ENCODE measurements at places on chromosomes 6 and 20.
A peak's percentile ranks its signal among the peaks of the same experiment; 100 is the strongest.

DNA sequence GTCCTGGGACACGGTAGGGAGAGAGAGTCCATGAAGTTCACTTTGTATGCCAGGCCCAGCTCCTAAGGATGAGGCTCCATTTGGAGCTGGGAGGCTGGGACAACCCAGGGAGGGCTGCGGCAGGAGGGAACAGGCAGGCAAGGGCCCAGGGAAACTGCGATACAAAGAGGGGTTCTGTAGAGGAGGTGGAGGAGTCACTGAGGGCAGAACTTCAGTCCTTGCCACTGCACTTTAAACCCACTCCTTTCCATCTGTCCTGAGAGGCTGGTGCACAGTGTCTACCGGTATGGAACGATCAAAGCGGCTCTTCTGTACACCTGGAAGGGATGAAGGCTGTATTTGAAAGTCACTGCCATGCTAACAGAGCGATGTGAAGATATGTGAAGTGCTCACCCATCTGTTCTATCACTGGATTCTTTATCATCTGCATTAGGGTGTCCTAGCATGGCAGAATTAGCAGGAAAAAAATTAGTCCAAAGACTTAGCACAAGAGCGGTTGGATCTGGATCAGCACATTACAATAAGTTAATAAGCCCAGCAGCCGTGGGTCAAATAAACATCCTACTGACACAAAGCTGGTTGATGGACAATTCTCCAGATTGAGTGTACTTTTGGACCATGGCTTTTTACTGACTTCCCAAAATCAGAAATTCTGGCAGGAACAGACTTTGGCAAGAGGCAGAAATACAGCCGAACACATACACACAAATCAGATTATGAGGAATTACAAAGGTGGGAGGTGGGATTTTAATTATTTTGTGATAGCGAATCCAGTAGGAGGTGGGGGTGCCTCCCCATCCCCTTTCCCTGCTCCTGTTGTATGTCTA is 20.9 kb upstream of the ZFAND3 start:
- no peak for DNase-seq

DNA sequence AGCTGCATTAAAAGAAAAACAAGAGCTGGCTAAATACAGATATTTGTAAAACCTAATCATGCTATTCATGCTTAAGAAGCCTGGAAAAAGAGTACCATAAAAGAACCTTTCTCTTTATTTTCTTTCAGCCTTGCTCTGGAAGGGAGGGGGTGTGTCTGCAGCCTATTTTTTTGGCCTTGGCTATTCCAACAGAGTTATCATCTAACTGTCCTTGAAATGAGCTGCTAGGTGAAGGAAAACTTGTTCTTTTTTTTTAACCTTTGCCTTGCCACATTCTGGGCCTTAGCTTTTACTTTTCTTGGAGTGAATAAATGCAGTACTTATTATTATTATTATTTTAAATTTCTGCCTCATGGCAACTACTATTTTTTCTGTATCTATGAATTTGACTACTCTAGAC is 224.9 kb upstream of the SYNCRIP start:
- DNase-seq: no peak

DNA sequence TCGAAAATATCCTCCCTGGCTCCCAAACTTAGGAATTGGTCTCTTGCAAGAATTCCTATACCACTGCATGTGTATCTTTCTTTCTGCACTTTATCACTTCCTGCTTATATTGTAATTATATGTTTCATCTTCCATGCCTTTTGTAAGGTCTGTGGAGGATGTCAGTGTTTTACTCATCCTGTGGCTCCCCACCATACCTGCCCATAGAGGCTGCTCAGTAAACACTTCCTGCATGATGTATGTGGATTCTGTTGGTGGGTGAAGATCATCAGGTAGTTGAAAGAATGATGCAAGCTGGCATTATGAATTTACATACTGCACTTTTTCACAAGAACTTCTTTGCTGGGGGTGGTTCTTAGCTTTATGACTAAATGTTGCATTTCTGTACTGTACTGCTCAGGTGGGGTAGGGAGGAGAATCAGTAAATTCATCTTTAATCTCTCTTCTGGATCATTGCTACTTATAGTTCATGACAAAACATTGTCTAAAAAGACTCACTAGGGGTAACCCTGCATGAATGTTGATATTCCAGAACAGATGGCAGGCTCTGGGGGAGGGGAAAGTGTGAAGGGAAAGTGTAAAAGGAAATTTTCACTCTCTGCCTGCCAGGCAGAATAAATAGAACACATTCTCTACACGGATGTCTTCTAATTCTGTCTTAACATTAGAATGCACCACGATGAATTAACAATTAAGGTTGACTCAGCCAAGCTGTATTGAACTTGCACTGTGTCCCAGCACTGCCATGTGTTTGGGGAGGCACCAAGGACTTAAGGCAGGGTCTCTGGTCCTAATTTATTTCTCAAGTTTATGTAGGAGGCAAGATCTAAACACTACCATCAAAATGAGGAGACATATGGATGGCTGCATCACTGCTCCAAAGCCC is 36.0 kb upstream of the KLHL31 start:
- DNase-seq: no peak

GRCh38 chr20:5095931-5096330 is 23.8 kb downstream of the PCNA start:
- DNase-seq: no peak

GRCh38 chr6:149237464-149237863 is 80.0 kb upstream of the TAB2 start:
- DNase-seq: no peak

GRCh38 chr20:1462834-1463233 is 3.8 kb downstream of the NSFL1C start:
- DNase-seq: no peak

DNA sequence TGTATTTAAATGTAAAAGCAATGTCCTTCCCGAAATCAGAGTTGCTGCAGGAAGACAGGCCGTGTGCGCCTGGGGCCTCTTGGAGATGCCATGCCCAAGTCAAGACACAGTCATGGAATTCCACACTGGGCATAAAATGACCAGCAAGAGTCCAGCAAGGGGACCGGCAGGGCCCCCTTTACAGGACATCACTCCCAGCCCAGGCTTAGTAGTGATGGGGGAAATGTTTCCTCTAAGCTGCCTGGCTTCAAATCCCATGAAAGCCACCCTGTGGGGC is 1.9 kb upstream of the PPP1R3G start:
- DNase-seq: no peak

GRCh38 chr6:37675606-37676005 is 22.1 kb downstream of the MDGA1 start:
- no peak for DNase-seq

DNA sequence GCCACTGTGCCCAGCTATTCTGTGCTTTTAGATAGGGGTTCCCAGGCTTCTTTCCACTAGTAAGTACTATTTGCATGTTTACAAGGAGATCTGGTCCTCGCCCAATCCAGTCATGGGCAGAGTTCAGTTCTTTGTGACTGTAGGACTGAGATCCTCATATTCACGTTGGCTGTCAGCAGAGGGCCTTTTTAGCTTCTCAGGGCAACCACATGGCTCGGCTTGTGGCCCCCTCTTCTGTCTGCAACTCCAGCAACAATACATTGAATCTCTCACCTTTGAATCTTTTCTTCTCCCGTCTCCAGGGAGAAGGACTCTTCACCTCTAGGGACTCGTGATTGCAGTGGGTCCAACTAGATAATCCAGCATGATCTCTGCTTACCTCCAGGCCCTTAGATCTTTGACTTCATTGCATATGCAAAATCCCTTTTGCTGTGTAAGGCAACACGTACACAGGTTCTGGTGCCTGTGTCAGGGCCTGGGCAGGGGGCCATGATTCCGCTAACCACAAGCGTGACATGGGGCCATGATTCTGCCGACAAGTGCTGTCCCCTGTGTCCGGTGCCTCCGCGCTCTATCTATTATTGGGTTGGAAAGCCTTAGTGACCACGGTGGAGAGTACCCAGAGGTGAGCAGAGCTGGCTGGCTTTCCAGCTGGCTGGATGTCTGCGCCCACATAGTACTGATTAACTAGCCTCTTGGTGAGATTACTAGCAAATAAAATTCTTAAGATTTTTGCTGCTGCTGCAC is 5.1 kb downstream of the CCR6 start:
- no peak for DNase-seq

- DNase-seq: no peak
Observed at GRCh38 chr6:40936818-40937251, 102.2 kb downstream of the UNC5CL start.

DNA sequence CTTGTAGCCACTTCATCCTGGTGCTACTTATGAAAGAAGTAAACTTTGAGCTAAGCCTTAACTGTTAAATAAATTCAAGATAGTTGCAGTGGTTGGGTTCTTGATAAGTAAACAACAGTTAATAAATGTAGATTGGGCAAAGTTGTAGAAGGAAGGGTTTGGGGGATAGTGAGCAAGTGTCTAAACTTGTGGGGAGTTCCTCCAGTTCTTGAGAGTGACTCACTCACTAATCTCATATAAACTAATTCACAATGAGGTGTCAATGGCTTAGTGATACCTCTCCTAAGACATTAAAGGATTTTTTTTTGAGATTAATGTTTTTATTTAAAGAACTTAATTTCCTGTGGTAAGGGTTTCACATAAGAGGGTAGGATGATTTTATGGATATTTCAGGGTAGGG is 507.4 kb downstream of the BMP2 start:
- DNase-seq: no peak

DNA sequence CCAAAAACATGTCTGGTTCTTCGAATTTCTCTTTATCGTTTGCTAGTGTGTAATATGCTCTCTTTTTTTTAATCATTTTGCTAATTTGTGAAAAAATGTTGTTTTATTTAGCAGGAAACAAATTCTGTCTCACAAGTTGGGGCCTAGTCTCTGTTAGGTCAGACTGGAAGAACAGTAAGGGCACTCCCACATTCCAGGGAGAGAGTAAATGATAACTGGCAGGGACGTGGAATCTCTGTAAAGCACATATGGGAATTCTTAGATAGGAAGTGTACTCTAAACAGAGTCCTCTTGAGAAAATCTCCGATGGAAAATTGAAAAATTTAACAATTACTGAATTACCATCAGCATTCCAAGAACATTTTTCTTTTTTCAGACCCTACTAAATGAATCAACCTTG is 16.4 kb upstream of the CCDC28A start:
- no peak for DNase-seq

- no peak for DNase-seq
Observed at GRCh38 chr6:16126056-16126455, 2.8 kb upstream of the MYLIP start.

GRCh38 chr6:74318738-74319137 is 622.7 kb downstream of the CD109 start:
- DNase-seq: no peak

- DNase-seq: no peak
Observed at GRCh38 chr6:7006515-7007191, 101.1 kb upstream of the RREB1 start.

DNA sequence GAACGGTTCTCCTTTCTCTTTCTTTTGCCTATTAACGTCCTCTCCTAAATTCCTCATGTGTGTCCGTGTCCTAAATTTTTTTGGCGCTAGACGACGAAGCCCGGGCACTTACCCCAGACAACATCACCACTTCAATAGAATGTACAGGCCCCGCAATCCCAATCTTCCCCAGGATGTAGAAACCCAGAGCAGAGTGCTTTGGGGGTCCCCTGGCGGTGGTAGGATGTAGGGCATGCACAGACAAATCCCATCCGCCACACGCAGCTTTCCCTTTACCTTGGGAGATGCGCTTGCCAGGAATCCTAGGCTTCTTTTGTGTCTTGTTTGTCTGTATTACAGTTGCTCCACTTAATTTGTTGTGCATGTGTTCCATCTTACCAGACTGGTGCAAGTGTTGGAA is 417.3 kb upstream of the ARID1B start:
- DNase-seq: peak; percentile 54

- no peak for DNase-seq
Observed at GRCh38 chr6:89024456-89024855, 56.1 kb upstream of the PNRC1 start.

DNA sequence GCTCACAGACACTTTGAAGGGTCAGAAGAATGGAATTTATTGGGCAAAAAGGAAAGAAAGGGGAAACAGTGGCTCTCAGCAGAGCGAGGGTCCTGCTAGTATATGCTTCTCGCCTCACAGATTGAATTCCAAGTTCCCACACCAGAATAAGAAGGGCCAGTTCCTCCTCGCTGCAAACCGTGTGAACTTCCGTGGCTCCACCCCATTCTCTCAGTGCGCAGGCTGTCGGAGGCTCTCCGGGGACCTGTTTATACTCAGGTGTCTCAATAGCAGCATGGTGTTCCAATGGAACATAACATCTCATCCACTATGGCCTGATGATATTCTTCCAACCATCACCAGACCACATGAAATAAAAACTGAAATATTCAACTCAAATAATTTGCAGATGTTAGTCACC is 4.6 kb downstream of the SAMD3 start:
- DNase-seq: no peak

DNA sequence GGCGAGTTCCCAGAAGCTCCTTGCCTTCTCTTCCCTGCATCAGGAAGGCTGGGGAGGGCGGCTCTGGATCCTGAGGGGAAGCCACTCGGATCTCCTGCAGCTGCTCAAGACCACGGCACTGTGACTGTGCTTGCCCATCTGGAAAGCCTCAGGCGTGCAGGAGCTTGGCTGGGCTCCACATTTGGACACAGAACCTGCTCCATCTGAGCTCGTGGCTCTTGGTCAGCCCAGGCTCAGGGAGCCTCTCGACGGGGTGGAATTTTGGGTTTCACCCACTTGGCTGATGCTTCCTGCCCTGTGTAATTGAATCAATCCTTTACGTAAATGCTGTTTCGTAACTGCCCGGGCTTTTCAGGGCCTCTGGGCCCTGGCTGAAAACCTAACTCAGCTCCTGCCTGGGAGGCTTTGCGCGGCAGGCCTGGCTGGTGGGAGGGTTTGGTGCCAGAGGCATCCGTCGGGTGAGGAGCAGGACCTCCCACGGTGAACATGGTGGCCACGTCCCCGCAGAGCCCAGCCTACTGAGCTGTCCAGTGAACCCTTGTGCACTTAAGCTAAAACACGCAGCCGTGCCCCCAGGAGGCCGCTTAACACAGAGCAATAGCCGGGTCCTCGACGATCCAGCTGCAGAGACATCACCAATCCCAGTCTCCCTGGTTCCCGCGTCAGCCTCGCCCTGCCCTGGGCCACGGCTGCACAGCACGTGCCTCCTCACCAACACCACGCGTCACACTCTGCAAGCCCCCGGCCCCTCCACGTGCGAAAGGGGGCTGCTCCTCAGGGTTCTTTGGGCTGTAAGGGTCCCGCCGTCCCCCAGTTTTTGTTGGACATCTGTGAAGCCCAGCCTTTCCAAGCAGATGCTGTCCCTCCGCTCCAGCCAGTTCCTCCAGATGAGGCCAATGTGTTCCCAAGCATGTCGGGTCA is 241.0 kb downstream of the DLL1 start:
- no peak for DNase-seq

- no peak for DNase-seq
Observed at GRCh38 chr6:149063468-149063867, 254.0 kb upstream of the TAB2 start.

- DNase-seq: peak; percentile 85
Observed at GRCh38 chr20:24994470-24995368, 2.2 kb upstream of the APMAP start.

- DNase-seq: no peak
Observed at GRCh38 chr6:144912474-144912873, 627.3 kb downstream of the UTRN start.

GRCh38 chr20:62489186-62489931 is 13.6 kb upstream of the GATA5 start:
- no peak for DNase-seq

- DNase-seq: no peak
Observed at GRCh38 chr6:119552021-119552420, 202.5 kb upstream of the MAN1A1 start.

- DNase-seq: no peak
Observed at GRCh38 chr6:51562198-51562597, 525.2 kb downstream of the PKHD1 start.

Data from endothelial cell (in vitro differentiated cells).